ENCODE measurements at places on chromosomes 5 and 9.

DNA sequence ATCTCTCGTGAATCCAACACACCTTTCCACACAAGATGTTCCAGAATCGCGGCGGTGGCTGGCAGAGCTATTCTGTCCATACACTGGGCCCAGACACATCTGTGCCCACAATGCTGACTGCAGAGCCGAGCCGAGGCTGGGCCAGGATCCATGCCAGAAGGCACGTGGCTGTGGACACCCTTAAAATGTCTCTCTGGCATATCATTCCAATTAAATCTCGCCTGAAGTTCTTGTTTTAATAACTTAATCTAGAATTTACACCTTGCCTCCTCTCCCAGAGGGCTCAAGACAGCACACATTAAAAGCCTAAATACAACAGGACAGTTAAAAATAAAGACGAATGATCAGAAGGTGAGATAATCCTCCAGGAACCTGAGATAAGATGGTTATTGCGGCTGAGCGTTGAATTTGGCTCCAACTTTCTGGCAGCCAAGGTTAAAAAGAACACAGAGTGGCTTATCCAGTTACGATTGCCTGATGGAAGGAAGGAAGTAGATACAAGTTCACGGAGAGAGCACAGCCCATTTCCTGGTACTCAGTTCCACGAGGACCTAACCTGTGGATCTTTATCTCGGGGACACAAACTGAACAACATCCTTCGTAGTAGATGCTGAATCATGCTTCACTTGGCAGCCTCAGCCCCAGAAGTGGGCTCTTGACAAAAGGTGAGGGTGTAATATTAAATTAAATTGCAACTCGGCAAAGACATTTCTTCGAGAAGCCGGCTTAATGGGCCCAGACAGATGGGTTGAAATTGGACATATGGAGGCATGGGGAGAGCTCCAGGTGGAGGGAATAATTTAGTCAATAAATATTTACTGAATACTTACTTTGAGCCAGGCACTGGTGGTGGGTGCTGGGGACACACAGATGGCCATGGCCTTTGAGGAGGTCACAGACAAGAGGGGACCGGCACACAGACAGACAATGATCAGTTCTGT is 86.0 kb upstream of the TBC1D2 start:
- DNase-seq = no peak

DNA sequence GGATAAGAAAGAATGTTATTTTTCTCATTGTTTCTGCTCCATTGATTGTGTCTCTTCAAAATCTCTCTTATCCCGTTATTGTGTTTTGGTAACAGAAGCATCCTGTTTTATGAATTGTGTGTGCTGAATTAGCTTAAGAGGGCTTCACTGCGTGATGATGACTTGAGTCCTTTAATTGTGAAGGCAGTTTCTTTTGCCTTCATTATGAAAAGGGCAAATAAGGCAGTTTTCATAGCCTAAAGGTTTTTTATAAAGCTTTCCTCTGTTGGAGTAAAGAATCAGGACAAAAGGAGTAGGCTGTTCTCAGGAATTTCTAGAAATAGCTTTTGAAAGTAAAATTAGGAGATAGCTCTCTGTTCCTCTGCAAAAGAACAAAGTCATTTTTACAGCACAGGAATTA is 169.8 kb downstream of the FOCAD start:
- DNase-seq = no peak

- no peak for DNase-seq
These were observed 363.6 kb downstream of the SH3GL2 start for GRCh38 chr9:17942498-17942897.

GRCh38 chr9:32603914-32604852 is 31.2 kb upstream of the NDUFB6 start:
- DNase-seq = peak; percentile 40
